SIG-M5 (cell line): ENCODE measurements at places on chromosomes 1 and 21.
A peak's percentile ranks its signal among the peaks of the same experiment; 100 is the strongest.

DNA sequence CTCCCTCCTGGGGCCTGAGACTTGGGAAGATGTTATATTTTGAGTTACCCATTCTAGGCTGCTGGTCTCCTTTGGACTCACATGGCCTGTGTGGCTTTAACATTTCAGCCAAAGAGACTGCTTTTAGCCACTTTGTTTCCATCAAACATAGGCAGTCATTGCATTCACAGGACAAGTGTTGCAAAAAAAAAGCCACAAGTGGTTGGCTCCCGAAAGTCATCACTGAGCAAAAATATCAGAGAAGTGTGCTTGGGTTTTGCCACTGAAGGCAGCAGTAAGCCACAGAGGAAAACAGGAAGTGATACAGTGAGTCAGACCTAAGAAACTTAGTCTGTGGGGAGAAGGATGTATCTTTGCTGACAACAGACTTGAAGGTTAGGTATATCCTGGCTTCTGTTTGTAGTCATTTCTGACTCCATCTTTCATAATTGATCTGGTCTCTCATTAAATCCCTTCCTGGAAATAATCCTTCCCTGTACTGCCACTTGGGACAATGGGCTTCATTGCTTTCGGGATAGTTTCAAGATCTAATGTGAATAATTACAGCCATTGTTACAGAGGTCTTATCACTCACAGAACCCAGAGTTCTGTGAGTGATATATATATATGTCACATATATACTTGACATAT lies 80.9 kb downstream of the COLGALT2 start:
- DNase-seq = peak; percentile 100

DNA sequence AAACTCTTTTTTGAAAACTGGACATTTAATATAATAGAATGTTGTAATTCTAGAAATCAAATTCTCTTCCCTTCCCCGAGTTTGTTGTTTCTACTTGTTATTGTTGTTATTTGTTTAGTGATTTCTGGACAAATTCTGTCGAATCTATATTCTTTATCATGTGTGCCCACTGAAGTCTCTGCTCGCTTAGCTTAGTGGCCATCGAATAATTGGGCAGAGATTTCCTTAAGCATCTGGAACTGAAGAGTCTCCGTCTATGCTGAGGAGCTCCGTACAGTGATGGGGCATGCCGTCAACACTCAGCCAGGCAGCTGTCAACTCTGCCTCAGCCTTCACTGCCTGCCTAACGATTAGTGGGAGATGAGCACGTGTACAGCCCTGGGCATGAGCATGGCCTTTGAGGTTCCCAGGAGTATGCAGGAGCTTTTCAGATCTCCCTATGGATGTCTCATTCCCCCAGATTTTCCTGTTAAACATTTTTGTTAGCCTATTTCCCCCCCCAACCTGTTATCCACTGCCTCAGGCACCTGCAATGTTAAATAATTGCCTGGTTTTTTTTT lies 66.8 kb downstream of the SLX9 start:
- DNase-seq = no peak

GRCh38 chr21:30083225-30083945 lies 83.2 kb downstream of the CLDN17 start:
- DNase-seq = no peak

DNA sequence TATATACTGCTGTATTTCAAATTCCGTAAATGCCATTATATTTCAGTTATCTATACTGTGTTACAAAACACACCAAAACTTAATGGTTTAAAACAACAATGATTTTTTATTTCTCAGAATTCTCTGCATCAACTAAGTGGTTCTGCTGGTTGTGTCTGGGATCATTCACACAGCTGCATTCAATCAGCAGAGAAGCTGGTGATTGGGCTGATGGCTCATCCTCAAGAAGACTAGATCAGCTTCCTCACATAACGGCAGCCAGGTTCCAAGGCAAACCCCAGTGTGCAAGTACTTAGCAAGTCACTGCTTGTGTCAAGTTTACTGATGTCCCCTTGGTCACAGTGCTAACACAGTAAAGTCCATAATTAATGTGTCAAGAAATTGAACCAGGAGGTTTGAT lies 86.3 kb upstream of the VANGL1 start:
- no peak for DNase-seq

DNA sequence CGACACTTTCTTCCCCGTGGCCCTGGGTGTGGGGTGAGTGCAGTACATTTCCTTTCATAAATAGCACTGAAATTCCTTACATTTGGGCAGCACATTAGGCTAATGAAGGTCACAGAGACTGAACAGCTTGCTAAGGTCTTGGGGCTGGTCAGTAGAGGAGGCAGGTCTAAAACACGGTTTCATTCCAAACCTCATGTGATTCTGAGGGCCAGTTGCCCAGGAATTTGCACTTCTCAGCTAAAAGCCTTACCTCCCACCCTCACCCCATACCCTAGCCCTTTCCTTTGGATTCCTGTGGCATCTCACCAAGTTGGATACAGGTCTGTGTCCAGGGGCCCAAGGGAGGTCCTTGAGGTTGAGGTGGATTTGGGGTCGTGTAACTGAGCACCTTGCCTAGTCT lies 147.8 kb upstream of the CD34 start:
- no peak for DNase-seq

DNA sequence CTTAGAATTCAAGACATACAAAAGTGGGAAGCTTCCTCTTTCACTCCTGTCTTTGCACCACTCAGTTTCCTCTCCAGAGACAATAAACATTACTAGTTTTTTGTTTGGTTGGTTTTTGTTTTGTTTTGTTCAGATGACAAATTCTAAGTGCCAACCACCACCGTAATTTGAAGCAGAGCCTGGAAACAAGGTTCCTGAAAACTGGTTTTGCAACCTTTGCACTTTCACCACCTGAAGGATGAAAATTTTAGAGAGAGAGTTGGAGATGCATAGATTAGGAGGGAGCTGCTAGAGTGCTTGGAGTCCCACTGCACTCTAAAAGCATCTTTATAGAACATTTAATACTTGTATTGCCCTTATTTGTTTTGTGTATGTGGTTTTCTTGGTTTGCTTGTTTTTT lies 20.2 kb upstream of the MGST3 start:
- no peak for DNase-seq

DNA sequence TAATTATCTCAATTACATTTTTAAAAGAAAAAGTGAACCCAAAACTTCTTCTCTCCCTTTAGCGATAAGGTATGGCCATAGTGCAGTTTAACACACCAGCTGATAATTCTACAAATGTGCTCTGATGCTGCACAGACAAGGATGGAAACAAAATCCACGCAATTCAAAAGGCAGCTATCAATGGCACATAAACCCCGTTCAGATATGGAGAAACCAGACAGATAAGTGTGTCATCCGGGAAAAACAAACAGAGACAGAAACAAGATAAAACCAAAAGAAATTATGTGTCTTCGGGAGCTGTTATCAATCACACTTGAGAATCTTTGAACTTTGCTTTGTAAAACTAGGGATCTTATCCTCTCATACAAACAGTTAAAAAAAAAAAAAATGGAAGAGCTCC lies 73.6 kb downstream of the SIPA1L2 start:
- DNase-seq = no peak

DNA sequence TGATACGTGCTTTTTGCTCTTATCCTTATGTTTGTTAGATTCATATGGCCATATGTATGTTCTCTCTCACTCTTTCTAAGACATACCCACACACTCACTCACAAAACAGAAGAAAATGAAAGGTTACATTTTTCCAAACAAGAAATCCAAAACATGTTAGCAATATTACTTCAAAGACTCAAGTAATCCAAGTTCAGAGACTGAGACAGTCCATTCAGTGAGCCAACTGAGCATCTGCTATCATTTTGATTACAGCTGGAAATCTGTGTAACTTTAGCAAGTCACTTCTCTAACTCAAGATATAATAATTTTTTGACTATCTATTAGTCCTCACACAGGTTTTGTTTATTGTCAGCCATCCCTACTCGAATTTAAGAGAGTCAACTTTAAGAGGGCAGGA lies 218.9 kb downstream of the LHX8 start:
- DNase-seq = no peak

GRCh38 chr1:75130865-75131564 lies 3.2 kb upstream of the LHX8 start:
- no peak for DNase-seq

DNA sequence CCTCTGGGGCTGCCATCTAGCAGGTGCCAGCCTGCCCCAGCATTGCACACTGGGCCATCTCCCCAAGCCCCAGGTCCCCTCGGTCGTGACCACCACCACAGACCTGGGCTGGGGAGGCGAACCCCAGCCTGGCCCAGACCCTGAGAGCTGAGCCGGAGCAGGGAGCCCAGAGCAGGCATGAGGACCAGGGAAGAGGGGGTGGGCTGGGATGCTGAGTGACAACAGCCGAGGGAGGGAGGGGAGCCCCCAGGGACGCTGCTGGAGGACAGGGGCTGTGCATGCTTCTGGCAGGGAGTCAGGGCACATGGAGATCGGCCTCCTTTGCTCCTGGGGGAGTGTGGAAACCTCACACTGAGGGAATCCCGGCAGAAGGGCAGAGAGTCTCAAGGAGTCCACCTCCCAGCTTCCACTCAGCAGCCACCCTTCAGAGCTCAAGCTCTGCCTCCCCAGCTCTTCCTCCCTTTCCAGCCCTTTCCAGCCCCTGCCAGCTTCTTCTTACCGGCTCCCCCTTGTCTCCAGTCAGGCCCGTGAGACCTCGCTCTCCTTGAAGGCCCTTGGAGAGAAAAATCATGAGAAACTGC lies 23.7 kb upstream of the PEF1 start:
- no peak for DNase-seq

DNA sequence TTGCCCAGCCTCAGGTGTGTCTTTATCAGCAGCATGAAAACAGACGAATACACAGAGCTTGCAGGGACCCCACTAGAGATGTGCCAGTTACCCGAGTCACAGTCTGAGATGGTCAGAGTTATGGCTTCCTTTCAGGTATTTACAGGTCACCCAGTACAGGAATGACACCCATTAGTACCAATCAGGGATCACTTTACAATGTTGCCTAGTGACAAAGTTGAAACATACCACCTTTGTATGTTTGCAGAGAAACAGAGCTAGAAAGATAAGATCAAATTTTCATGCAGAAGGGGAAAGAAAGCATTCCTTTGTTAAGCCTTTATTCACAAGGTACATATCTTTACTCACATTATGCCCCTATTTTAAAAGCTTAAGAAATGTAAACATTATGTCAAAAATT lies 137.6 kb downstream of the RGS7 start:
- DNase-seq = no peak

DNA sequence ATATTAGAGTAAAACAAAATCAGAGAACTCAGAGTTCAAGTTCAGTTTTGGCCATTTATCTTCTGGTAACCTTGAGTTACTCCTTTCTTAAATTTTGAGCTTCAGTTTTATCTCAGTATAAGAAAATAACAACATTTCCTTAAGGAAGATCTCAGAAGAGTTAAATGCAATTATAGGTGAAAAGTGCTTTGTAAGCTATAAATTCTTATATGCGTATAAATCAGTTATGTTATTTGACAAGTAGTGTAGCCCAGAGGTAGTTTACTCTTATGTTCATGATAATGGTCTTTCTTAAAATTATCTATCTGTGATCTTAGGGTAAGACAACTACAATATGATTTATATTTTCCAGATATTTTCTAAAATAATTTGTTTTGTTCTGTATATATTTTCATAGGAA lies 89.8 kb downstream of the LHX9 start:
- no peak for DNase-seq

DNA sequence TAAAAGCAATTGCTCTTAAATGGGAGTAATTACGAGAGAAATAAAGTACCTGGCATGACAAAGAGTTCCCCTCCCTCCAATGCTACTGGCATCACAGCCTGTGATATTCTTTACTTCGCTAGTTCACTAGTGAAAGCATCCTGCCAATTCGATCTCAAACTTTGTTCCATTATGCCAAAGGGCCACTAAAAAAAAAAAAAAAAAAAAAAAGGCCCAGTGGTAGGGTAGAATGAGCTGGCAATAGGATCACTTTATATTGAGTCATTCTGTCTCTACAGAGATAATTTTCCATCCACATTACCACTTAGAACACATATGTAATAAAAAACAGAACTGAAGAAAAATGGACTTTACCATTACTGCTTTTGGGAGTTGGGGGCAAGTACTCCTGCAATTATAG lies 11.2 kb downstream of the PUM1 start:
- DNase-seq = no peak

DNA sequence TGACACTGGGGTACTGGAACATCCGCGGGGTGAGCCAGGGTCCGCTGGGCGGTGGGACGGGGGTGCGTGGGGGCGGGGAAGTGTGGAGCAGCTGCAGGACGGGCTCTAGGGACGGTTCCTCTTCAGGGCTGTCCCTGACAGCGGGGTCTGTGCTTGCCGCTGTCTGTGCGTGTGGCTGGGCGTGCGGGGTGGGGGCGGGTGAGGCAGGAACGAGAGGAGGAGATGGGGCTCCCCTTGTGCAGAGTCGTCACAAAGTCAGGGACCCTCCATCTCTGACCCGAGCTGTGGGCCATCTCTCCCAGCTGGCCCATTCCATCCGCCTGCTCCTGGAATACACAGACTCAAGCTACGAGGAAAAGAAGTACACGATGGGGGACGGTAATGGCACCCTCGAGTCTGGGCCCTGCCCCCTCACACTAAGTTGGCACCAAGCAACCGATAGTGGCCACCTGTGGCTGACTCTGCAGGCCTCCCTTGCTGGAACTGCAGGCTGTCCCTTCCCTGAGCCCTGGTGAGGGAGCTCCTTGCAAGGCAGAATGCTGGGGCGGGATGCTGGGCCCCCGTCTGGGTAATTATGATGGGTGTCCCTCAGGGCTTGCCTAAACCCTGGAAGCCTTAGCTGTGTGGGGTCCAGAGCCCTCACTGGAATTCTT lies 392 bp downstream of the GSTM2 start:
- DNase-seq = no peak
